NCI-H748 treated with DMSO at 0.1 percent for 48 hours (cell line): ENCODE measurements at places on chromosomes 6 and 20.

DNA sequence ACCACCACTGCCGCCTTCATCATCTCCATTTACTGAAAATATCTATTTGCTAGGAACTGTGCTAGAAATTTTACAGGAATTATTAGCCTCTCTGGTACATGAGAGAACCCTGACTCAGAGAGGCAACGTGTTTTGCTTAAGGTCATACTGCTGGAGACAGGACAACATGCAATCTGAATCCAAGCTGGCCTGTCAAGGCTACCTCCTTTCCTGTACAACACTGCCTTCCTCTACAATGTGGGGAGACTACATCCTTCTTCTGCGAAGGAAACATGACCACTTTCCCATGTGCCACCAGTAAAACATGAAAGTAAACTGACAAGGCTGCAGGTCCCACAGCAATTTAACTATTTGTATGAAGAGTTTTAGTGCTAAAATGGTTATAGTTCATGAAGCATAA, 200.9 kb downstream of the BACH2 start:
- DNase-seq = no peak

GRCh38 chr20:10706460-10706811, 32.6 kb upstream of the JAG1 start:
- DNase-seq = no peak

GRCh38 chr6:14281811-14282660, 164.5 kb downstream of the CD83 start:
- DNase-seq = no peak

DNA sequence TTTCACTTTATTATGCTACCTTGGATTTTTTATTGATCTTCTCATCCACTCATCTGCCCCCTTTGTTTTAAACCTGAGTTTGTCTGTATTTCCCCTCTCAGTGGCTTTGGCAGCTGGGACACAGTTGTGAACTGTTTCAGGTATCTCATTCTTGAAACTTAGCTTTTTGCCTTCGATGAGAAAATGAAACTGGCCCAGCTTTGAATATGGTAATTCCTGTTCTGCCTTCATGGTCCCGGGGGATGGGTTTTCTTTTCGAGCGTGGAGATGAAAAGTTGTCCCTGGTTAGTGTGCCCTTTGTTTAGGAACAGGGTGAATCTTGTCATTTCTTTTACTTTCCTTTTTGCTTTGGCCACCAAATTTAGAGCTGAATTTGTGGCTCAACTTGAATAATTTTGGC, 25.6 kb downstream of the DHX35 start:
- DNase-seq = no peak

DNA sequence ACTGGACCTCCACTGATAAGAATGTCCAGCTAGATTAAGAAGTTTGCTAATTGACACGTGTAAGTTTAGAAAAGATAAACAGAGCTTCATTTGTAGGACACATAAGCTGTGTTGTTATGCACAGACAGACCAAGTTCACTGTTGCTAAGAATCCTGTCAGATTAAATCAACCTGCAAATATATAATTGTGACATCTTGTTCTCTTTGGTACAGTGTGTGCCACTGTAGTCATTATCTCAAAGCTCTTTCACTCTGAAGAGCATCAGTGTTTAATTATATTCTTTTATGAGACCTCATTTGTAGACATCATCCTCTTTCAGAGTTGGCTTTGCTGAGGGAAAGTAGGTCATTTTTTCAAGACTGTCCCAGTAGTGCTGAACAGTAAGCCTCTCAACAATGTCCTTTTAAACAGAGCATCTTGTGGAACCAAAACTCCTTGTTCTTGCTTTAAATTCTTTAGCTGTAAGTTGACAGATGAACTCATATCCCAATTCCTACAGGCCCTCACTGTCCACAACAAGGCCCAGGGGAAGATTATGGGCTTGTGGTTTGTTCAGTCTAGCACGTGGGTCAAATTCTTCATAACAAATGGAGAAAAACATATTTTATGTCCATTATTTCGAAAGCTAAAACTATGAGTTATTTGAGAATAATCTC, 252.4 kb downstream of the HDGFL1 start:
- no peak for DNase-seq

DNA sequence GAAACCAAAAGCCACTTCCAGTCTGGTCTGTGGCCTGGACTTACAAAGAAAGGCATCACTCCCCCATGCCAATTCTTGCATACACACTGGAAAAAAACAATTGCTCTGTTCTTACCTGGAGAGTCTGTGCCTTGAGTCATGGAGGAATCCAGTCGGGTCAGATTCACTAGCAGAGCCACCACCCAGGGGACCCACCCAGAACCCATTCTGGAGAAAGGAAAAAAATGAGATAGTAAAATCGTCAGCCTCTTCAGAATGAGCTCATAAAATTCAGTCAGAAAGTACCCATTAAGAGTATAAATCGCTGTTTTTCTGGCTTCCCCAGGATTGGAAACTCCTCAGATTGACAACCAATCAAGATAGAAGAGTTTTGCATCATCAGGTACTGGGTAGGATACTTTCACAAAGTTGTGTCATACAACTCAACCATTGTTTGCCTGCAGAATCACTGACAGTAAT, at the start of gene HLA-DOB:
Gene HLA-DOB (minus strand): TSS at position 257 of the 459 bp plus-strand sequence. CDS start 51 bp downstream, at position 206.
- DNase-seq = no peak

- no peak for DNase-seq
These were observed 57.4 kb downstream of the FARS2 start for GRCh38 chr6:5318617-5319272.

DNA sequence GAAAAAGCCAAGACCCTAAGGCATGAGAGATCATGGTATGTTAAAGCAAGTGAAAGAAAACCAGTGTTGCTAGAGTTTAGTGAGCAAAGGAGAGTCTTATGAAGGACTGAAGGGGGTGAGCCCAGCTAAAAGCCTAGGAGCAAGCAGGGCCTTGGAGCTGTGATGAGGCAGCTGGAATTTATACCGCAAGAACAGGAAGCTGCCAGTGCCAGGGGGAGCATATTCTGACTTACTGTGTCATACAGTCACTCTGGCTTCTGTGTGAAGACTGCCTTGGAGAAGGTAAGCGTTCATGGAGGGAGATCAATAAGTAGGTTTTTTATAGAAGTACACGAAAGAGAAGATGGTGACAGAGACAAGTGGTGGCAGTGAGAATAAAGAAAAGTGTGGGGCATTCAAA, 308.9 kb upstream of the THEMIS start:
- DNase-seq = no peak

GRCh38 chr20:10253780-10254179, 35.1 kb downstream of the SNAP25 start:
- DNase-seq = no peak

- no peak for DNase-seq
These were observed 20.7 kb upstream of the SLC2A12 start for GRCh38 chr6:134073161-134073560.

- DNase-seq = no peak
These were observed 78.5 kb upstream of the PHACTR1 start for GRCh38 chr6:12637960-12638641.

- no peak for DNase-seq
These were observed 82.1 kb downstream of the UNC5CL start for GRCh38 chr6:40956936-40957335.

DNA sequence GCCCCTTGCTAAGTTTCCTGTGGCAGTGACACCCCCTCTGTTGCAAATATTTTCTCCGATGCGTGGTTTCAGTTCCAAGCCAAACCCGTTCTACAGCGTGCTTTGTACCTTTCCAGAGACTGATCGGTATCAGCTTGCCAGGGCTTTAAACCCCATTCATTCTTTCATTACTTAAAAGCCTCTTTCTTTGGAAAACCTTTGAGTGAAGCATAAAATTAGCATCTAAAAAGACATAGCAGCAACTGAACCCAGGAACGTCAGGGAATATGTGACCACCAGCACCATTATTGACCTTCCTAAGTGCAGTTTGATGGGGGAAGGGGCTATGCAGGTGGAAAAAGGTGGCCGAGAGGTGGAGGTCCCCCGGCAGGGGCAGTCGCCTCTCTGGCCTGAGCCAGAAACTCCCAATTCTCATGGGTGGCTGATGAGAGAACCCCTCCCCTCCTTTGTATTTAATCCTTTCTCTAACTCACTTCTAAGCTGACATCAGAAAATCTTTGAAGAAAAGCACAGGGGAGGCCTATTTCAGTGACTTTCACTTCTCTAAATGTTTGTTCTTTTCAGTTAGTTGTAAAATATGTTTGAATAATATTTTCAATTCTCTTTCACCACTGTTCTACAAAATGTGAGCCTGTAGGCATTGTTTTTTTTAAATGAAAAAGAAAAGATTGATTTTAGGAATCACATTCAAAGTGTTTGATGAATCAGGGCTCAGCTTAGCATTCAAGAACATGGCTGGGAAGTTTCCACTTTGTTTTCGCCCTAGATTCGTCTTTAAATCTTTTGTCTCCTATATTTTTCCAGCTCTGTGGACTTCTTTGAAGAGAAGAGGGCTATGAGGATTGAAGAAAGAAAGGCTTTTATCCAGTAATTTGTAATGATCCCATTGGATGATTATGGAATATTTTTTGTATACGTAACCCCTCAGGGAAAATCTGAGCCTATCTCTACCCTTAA, 89.2 kb downstream of the RSPH3 start:
- no peak for DNase-seq

DNA sequence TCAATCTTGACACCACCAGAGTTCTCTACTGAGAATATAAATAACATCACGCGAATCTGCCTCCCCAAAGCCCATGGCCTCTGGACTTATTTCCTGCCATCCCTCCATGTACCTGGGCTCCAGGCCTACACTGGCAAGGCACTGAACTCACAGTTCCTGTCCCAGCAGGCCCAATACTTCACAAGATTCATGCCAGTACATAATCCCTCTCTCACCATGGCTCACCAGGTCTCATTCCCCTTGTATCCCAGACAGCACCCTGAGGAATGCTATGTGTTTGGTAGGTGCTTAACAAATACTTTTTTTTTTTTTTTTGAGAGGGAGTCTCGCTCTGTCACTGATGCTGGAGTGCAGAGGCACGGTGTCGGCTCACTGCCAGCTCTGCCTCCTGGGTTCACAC, 1.9 kb downstream of the KIF16B start:
- no peak for DNase-seq

- DNase-seq = no peak
These were observed 166.6 kb downstream of the PDSS2 start for GRCh38 chr6:107292715-107293271.

DNA sequence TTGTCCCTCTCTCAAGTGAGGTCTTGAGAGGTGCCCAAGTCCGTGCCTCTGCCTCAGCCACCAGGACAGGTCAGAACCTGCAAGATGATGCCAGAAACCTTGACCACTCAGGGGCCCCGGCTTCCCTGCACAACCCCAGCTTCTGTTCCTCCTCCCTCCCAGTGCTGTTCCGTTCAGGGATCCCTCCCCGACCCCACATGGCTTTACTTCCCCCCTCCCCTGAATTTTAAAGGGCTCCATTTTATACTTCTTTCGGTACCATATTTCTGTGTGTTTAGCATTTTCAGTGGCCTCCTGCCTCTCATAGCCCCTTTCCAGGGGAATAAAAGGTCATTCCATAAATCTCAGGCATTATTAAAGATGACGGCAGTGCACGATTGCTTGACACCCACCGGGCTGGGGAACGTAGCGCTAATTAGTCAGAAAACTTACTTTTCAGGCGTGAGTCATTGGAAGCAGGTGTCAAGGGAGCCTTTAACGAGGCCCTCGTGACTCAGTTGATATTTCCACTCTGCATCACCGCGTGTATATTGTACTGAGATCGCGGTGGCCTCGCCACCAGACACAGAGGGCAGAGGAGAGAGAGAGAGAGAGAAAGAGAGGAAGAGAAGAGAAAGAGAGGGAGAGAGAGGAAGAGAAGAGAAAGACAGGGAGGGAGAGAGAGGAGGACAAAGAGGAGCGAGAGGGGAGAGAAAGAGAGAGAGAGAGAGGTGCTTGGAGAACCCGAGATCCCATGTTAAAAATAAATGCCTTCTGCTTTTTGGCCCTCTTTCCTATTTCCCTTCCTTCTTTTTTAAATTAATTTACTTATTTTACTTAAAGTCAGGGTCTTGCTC, 21.3 kb downstream of the KCNG1 start:
- DNase-seq = no peak

- DNase-seq = no peak
These were observed 38.6 kb downstream of the E2F3 start for GRCh38 chr6:20440296-20440695.

- DNase-seq = no peak
These were observed 163.3 kb downstream of the QRSL1 start for GRCh38 chr6:106792536-106793236.

DNA sequence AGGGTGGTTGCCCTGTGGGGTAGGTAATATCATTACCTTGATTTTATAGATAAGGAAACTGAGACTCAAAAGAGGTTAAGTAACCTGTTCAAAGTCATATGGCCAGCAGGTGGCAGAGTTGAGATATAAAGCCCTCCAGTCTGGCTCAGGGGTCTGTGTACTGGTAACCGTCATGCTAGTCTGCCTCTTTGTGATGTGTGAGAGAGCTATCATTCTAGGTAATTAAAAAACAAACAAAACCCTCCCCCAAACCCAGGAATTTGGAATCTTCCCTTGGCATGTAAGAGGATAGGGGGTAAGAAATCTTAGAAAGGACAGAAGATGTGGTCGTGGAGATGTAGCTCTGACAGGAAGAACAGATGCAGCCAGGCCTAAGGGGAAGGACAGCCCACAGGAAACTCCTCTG, 206.0 kb downstream of the CDC5L start:
- peak; percentile 74 for DNase-seq

DNA sequence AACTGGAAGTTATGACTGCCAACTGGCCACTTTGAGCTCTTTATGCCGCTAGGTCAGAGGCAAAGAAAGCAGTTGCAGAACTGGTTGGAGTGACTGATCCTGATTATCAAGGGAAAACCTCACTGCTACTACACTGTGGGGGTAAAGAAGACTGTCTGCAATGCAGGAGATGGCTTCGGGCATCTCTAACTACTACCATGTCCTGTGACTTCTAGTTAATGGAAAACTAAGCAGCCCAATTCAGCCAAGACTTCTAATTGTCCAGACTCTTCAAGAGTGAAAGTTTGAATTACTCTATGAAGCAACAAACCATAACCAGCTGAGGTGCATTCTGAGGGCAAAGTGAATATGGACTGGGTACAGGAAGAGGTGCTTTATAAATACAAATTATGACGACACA, 773.6 kb upstream of the SLC35B3 start:
- no peak for DNase-seq

GRCh38 chr6:14258117-14258516, 140.5 kb downstream of the CD83 start:
- no peak for DNase-seq

GRCh38 chr6:132587424-132587823, 2.1 kb downstream of the TAAR5 start:
- no peak for DNase-seq

GRCh38 chr20:38674765-38675133, 49.5 kb upstream of the SLC32A1 start:
- DNase-seq = no peak
